ENCODE measurements at places on chromosomes 3 and 15.

GRCh38 chr3:44596621-44597020, 11.9 kb downstream of the ZNF660 start:
- no peak for DNase-seq

GRCh38 chr15:57355259-57355658, 21.0 kb upstream of the CGNL1 start:
- DNase-seq, result no peak

DNA sequence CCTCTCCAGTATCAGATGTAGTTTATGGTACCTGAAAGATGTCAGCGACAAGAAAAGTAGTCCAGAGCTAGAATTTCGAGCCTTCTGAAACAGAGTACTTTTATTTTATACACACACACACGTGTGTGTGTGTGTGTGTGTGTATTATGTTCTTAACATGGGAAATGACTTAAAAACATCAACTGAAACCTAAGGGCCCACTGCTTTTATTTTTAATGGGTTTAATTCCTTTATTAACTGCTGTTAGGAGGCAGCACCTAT, 1.9 kb downstream of the TCF12 start:
- DNase-seq, result no peak

GRCh38 chr3:66747696-66748095, 246.9 kb upstream of the LRIG1 start:
- DNase-seq, result no peak

- DNase-seq, result no peak
Observed at GRCh38 chr15:32928876-32929275, 211.1 kb downstream of the GREM1 start.

DNA sequence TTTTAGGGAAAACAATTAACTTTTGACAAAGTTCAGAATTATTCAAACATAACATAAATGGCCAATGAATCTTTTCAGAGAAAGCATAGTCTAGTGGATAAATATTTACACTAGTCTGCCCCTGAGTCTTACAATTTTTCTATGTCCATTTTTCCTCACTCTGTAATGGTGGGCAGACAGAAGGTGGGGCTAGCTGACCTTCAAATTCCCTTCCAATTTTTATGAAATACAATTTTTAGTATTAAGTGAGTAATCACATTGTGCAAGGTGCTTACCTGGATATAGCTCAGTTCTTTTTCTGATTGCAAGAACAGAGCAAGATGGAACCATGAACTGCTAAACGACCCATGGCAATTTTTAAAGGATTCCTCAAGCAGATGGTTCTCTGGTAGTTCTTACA, 441.7 kb upstream of the NR2F2 start:
- no peak for DNase-seq

- no peak for DNase-seq
Observed at GRCh38 chr3:177813322-177813721, 616.0 kb upstream of the TBL1XR1 start.

GRCh38 chr3:182524711-182525401, 268.4 kb upstream of the ATP11B start:
- DNase-seq, result no peak

DNA sequence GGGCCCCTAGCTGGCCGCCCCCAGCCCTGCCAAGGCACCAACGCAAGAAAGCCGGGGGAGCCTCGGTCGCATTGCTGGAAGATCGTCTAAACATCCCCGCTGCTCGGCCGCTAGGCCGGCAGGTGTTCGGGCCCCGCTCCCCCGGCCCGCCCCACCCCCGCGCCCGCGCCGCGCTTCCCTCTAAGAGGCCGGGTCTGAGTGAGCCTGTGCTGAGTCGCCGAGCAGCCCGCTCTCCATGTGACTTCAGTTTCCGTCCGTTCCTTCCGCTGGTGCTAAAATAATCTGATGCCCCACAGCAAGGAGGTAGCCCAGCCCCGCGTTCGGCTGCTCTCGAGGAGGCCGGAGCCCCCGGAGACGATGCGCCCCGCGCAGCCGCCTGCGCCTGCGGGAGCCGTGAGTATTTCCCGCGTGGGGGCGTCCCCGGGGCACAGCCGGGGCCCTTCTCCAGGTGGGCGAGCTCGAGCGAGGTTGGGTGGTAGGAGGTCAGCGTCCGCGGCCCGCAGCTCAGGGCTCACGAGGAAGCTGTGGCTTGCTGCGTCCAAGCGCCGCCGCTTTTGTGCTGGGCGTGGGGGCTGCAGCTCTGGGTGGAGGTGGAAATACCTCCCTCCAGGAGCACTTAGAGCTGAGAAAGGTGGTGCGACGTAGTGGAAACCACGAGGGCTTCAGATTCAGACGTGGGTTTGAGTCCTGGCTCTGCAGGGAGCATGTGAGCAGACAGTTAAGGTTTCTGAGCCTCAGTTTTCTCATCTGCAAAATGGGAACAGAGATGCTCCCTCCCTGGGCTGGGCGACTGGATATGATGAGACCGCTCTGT, at the start of gene NRROS:
Gene NRROS, plus strand, starts transcription at position 212 of the 814 bp plus-strand sequence. CDS start 14,846 bp downstream, outside the sequence.
- DNase-seq, result peak; percentile 77
